ENCODE measurements at places on chromosomes 6 and 20.

- no peak for DNase-seq
Measured at GRCh38 chr20:15675813-15676484, 897.3 kb downstream of the KIF16B start.

- DNase-seq, result peak; percentile 75
Measured at GRCh38 chr6:119147101-119148053, 68.9 kb upstream of the FAM184A start.

DNA sequence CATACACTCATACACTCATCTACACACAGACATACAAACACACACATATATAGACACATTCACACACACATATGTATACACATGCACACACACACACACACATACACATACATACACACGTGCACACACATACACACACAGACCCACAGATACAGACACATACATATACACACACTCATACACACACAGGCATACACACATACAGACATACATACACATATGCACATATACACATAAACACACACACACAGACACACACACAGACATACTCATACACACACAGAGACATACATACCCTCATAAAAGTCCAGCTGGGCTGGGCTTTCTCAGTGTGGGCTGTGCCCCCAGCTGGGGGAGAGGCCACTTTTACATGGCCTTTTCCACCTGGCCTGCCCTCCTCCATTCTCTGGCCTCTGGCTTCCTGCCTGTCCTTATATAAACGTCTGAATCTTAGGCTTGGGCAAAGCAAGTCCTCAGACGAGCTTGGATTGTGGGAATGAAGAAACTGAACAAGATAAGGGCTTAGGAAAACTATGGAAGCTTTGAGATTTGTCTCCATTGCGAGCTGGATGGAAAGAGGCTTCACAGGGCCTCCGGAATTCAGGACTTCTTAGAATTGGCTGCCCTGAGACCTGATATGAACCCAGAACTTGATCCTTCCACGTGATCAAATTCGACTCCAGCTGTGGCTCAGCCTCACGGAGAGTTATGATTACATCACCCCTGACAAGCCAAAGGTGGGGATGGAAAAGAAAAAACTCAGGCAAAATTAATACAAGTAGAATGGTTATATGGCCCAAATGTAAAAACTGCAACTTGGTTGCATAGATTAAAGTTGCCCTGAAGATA lies 22.5 kb upstream of the CST3 start:
- no peak for DNase-seq

GRCh38 chr20:20440481-20440880 lies 72.6 kb downstream of the INSM1 start:
- no peak for DNase-seq

All from activated CD8-positive, alpha-beta memory T cell treated with anti-CD3 and anti-CD28 coated beads for 24 hours (primary cell).